ENCODE measurements at places on chromosomes 7 and 10.

- DNase-seq = no peak
Measured at GRCh38 chr7:44072364-44073231, 7.2 kb upstream of the PGAM2 start.

GRCh38 chr7:81721437-81721836 lies 48.4 kb downstream of the HGF start:
- no peak for DNase-seq

- DNase-seq = peak; percentile 95
Measured at GRCh38 chr7:151744656-151745638, 132.0 kb downstream of the PRKAG2 start.

- no peak for DNase-seq
Measured at GRCh38 chr7:106169821-106170610, 57.9 kb upstream of the SYPL1 start.

DNA sequence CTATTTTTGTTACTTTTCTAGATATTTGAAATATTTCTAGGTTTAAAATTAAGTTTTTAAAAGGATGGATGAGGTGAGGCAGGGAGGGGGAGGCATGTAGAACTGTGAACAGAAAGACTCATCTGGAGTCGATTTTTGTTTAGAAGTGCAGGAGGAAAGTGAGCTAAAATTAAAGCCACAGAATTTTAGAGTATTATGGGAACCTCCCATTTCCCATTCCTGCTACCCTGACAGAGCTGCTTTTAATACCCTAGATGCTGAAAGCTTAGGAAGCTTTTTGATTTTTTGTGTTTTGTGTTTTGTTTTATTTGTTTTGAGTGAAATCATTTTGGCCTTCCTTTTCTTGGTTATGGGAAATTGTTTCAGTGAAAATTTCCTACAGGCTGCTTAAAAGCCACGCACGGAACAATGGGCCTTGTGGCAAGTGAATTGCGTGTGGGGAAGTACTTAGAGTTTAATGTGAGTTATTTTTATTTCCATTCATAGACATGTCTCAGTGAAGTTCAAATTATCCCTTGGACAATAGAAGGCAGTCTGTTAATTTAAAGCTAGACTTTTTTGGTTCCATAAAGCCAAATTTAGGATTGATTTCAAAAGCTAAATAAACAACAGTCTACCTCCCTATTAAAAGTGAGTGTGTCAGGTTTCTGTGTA lies 102.0 kb upstream of the HDAC9 start:
- no peak for DNase-seq
